GM12878 (cell line): ENCODE measurements at places on chromosomes 7 and 10. TPM values are rescaled to one million over a fixed set of nuclear protein-coding genes. Genes with fewer than 3 reads are reported as not detected.

Gene ACBD7
- total RNA-seq, result 0.27 and 0.74 TPM in 2 replicates

GRCh38 chr10:78850644-78851435 is 217.9 kb upstream of the ZMIZ1 start:
- H3K4me3 ChIP-seq, result no peak overlapping the region
- H3K4me1 ChIP-seq, result no peaks in the 10 kb centered on the region
- H3K27ac ChIP-seq, result no peak overlapping the region

GRCh38 chr10:131102676-131103075 is 208.8 kb downstream of the TCERG1L start:
- H3K36me3 ChIP-seq, result no peaks in the 10 kb centered on the region
- H3K4me1 ChIP-seq, result no peaks in the 10 kb centered on the region
- no peak for DNase-seq
- H3K27ac ChIP-seq, result no peak overlapping the region
- H3K4me3 ChIP-seq, result no peak overlapping the region
- no peaks in the 10 kb centered on the region for H3K27me3 ChIP-seq

- no peaks in the 10 kb centered on the region for H3K36me3 ChIP-seq
- H3K27me3 ChIP-seq, result no peaks in the 10 kb centered on the region
- H3K4me3 ChIP-seq, result no peak overlapping the region
- DNase-seq, result no peak
- no peaks in the 10 kb centered on the region for H3K4me1 ChIP-seq
Measured at GRCh38 chr7:78071491-78072200, 273.1 kb downstream of the PHTF2 start.

Gene CFAP69
- total RNA-seq, result 0.33 and 1.1 TPM in 2 replicates

GRCh38 chr10:12617191-12618175 is 268.1 kb downstream of the CAMK1D start:
- no peaks in the 10 kb centered on the region for H3K36me3 ChIP-seq
- no peak overlapping the region; the same call in 1 of the 2 replicates for H3K4me3 ChIP-seq
- peaks cover 3% of the 10 kb centered on the region; the same call in 1 of the 2 replicates for H3K4me1 ChIP-seq
- no peaks in the 10 kb centered on the region for H3K27me3 ChIP-seq

DNA sequence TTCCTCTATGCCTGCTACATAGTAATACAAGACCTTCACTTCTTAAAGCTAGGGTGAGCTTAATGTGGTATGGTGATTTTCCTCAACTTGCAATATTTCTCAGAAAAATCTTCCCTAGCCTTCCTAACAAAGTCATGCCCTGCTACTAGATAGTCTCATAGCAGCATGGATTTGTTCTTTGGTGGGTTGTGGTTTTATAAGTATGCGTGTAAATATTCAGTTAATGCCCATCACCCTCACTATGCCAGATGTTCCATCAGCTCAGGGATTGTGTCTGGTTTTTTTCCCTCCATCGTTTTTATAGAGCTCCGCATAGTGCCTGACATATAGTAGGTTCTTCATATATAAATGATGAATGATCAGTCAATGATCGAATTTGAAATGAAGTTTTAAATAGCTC is 182.8 kb downstream of the CREB5 start:
- DNase-seq, result no peak
- H3K4me3 ChIP-seq, result no peak overlapping the region
- no peak overlapping the region for H3K27ac ChIP-seq
- no peaks in the 10 kb centered on the region for H3K4me1 ChIP-seq
- no peaks in the 10 kb centered on the region for H3K27me3 ChIP-seq

- H3K27me3 ChIP-seq, result no peaks in the 10 kb centered on the region
- H3K4me1 ChIP-seq, result no peaks in the 10 kb centered on the region
- no peaks in the 10 kb centered on the region for H3K36me3 ChIP-seq
Measured at GRCh38 chr7:151662251-151662826, 142.6 kb upstream of the RHEB start.

Gene PHKG1
- total RNA-seq, result 0.64 and 0.82 TPM in 2 replicates

DNA sequence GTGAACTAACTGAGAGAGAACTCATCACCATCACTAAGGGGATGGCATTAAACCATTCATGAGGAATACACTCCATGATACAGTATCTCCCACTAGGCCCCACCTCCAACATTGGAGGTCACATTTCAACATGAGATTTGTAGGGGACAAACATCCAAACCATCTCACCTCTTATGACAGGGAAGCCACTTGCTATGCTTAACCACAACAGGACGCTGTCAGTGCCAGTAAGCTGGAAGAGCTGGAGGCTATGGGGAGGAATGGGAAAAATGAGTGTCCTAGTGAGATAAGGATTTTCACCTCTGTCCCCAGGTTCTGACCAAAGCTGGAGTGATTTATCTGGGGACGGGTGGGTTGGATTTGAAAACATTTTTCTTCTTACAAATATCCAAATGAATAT is 17.6 kb downstream of the PLCE1 start:
- H3K4me1 ChIP-seq, result no peaks in the 10 kb centered on the region
- no peak overlapping the region for H3K27ac ChIP-seq
- H3K4me3 ChIP-seq, result no peak overlapping the region

GRCh38 chr7:51013218-51013786 is 230.6 kb upstream of the GRB10 start:
- DNase-seq, result no peak
- no peaks in the 10 kb centered on the region for H3K36me3 ChIP-seq
- H3K4me3 ChIP-seq, result no peak overlapping the region
- H3K4me1 ChIP-seq, result no peaks in the 10 kb centered on the region
- H3K27ac ChIP-seq, result no peak overlapping the region
- H3K27me3 ChIP-seq, result no peaks in the 10 kb centered on the region

- no peak for DNase-seq
- no peaks in the 10 kb centered on the region for H3K4me1 ChIP-seq
- H3K36me3 ChIP-seq, result no peaks in the 10 kb centered on the region
- H3K27ac ChIP-seq, result no peak overlapping the region
- H3K27me3 ChIP-seq, result no peaks in the 10 kb centered on the region
Measured at GRCh38 chr10:126478546-126478945, 90.3 kb upstream of the ADAM12 start.

- peaks cover 14% of the 10 kb centered on the region for H3K36me3 ChIP-seq
- DNase-seq, result no peak
- H3K4me1 ChIP-seq, result no peaks in the 10 kb centered on the region
- no peak overlapping the region for H3K27ac ChIP-seq
- H3K27me3 ChIP-seq, result no peaks in the 10 kb centered on the region
Measured at GRCh38 chr7:158685693-158686092, 18.9 kb downstream of the NCAPG2 start.

GRCh38 chr10:120732643-120733313 is 118.4 kb upstream of the WDR11 start:
- no peak overlapping the region for H3K27ac ChIP-seq
- no peaks in the 10 kb centered on the region for H3K27me3 ChIP-seq
- no peak for DNase-seq
- no peaks in the 10 kb centered on the region for H3K36me3 ChIP-seq

DNA sequence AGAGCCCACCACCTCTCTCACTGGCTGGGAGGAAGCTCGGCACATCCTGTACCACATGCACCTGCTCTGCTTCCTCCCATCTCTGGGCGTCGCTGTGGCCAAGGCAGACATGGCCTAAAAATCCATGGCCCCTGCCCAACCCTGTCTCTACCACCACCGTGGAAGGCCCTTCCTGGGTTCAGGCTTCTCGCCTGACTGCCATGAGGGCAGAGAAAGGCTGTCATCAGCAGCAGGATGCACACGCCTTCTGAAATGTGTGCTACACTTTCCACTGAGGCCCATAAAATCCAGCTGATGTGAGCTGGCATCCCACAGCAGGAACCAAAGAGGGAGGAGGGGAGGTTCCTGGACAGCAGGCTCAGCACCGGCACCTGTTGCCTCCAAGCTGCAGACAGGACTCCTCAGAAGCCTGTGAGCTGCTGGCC is 93.4 kb downstream of the PTPRN2 start:
- no peaks in the 10 kb centered on the region for H3K4me1 ChIP-seq
- no peak overlapping the region for H3K27ac ChIP-seq
- H3K27me3 ChIP-seq, result no peaks in the 10 kb centered on the region
- no peak overlapping the region for H3K4me3 ChIP-seq

GRCh38 chr7:31692871-31693270 is 5.9 kb downstream of the PPP1R17 start:
- no peaks in the 10 kb centered on the region; the same call in none of the 2 replicates for H3K27me3 ChIP-seq
- DNase-seq, result no peak
- H3K36me3 ChIP-seq, result no peaks in the 10 kb centered on the region
- H3K4me1 ChIP-seq, result peaks cover 16% of the 10 kb centered on the region

DNA sequence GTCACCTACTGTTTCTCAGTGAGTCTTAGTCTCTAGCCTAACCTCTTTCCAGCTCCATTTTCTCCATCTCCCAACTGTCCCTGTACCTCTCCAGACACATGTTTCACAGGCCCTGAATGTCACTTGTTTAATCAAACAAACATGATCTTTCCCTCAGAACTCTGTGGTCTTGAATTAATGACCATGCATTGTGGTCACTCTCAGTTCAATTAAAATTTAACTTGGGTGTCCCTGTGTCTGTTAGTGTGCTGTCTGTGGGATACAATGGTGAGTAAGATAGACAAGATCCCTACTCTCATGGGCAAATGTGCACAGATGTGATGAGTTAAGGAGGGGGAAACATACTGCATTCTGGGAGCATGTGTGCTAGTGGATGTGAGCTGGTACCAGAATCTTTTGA is 65.0 kb downstream of the RBM33 start:
- no peak overlapping the region for H3K27ac ChIP-seq
- peaks cover 6% of the 10 kb centered on the region for H3K4me1 ChIP-seq
- no peaks in the 10 kb centered on the region for H3K27me3 ChIP-seq
- H3K36me3 ChIP-seq, result peaks cover 47% of the 10 kb centered on the region
- no peak overlapping the region for H3K4me3 ChIP-seq

Gene EFCAB10
- not detected in 2 replicates for total RNA-seq

DNA sequence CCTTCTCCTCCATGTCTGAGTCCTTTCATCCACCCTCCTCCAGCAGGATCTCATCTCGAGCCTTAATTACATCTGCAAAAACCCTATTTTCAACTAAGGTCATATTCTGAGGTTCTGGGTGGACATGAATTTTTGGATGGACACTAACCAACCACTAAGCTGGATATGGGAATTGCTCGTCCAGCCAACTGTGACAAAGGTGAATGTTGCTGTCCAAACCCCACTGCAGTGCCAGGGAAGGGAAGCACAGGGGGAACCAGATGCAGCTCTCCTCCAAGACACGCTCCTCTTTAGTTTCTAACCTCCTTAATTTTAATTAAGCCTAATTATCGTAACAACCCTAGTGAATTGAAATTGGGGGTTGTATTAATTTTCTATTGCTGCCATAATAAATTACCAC is 65.1 kb upstream of the EBF3 start:
- H3K27me3 ChIP-seq, result no peaks in the 10 kb centered on the region
- DNase-seq, result no peak
- no peaks in the 10 kb centered on the region for H3K4me1 ChIP-seq
- H3K27ac ChIP-seq, result no peak overlapping the region

Gene KCND2
- total RNA-seq, result 12.2 and 12.5 TPM in 2 replicates

DNA sequence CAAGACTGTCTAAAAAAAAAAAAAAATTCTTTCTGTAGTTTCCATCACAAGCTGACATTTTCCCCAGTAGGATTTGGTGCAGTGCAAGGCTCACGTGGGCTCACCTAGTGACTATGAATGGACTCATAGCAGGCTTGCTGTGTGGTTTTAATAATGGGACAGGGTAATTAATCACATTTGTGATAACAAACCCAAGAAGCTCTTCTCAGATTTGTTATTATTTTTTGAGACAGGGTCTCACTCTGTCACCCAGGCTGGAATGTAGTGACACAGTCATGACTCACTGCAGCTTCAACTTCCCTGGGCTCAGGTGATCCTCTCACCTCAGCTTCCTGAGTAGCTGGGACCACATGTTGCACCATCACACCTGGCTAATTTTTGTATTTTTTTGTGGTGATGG is 40.0 kb downstream of the NACAD start:
- H3K36me3 ChIP-seq, result peaks cover 18% of the 10 kb centered on the region
- DNase-seq, result no peak
- no peaks in the 10 kb centered on the region for H3K27me3 ChIP-seq
- no peak overlapping the region for H3K27ac ChIP-seq
